ENCODE measurements at places on chromosomes 13 and 19.

- DNase-seq: no peak
Observed at GRCh38 chr19:33267706-33268105, 34.6 kb downstream of the CEBPA start.

DNA sequence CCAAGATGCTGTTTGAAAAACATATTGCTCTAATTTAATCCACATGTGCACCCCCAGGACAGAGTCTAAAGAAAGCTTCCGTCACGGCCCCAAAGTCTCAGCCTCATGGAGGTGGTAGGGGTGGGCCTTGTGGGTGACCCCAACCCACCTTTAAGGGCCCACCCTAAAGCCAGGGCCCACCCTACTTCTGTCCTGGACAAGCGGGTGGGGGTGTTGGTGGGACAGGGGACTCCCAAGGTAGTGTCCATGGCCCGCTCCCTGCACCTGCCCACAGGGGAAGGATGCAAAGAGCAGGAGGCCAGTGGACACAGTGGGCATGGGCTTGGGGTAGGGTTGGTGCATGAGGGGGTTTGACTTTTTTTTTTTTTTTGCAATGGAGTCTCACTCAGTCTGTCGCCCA lies 66.8 kb downstream of the KCTD15 start:
- DNase-seq: no peak

- DNase-seq: peak; percentile 86
Observed at GRCh38 chr13:24220086-24220703, 59.7 kb downstream of the SPATA13 start.

- DNase-seq: no peak
Observed at GRCh38 chr13:58018865-58019264, 387.3 kb downstream of the PCDH17 start.

- no peak for DNase-seq
Observed at GRCh38 chr19:45094137-45094536, 1.2 kb downstream of the PPP1R37 start.

GRCh38 chr19:17266975-17267788 lies at the start of gene BABAM1:
Gene BABAM1, plus strand, starts transcription at chr19:17267443. Its CDS starts 1,364 bp downstream, at chr19:17268807.
- peak; percentile 99 for DNase-seq

GRCh38 chr13:72530471-72530870 lies 197.0 kb downstream of the MZT1 start:
- no peak for DNase-seq

DNA sequence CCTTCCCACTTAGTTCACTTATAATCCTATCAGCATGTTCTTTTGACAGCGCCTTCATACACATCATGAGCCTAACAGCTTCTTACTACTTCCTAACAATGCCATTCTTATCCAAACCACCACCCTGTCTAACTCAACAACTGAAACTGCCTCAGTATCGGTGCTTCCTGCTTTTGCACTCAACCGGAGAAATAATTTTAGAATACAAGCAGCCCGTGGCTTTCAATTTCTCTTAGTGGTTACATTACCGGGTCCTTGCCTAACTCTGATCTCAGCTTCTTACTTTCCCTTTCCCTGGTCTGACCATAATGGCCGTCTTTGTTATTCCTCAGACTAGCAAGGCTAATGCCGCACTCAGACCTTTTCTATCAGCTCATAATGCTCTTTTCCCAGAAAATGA lies 17.0 kb downstream of the ZFP82 start:
- DNase-seq: no peak

DNA sequence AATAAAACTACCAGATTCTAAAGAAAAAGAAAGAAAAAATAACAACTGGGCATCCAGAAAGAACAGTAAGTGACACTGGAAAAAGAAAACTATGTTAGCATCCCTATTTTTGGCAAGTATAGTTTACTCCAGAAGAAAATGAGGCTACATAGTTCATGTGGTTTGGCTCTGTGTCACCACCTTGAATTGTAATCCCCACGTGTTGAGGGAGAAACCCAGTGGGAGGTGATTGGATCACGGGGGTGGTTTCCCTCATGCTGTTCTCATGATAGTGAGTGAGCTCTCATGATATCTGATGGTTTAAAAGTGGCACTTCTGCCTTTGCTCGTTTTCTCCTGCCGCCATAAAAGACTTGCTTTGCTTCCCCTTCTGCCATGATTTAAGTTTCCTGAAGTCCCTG lies 76.9 kb downstream of the ITGBL1 start:
- DNase-seq: no peak

GRCh38 chr13:40878321-40878720 lies 88.9 kb downstream of the SLC25A15 start:
- no peak for DNase-seq

- peak; percentile 4 for DNase-seq
Observed at GRCh38 chr13:32791545-32792172, 205.4 kb downstream of the PDS5B start.

DNA sequence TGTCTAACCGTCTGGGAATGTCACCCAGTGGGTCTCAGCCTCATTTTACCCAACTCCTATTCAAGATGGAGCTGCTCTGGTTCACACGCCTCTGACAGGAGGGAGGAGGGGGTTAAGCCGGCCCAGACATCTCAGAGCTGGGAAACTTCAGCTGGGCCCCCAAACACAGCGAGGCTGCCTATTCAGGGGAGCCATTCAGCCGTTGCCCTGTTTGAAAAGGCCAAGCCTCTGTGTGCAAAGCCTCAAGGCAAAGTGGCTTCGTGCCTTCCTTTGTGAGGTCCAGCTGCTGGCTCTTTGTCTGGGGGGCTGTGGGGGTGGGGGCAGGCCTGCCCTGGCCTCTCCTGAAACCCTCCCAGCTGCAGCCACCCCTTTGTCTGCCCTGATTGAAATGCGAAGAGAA lies 147.4 kb downstream of the PTPRS start:
- no peak for DNase-seq

All from SW480 (cell line).